ENCODE measurements at places on chromosomes 12 and 14.

DNA sequence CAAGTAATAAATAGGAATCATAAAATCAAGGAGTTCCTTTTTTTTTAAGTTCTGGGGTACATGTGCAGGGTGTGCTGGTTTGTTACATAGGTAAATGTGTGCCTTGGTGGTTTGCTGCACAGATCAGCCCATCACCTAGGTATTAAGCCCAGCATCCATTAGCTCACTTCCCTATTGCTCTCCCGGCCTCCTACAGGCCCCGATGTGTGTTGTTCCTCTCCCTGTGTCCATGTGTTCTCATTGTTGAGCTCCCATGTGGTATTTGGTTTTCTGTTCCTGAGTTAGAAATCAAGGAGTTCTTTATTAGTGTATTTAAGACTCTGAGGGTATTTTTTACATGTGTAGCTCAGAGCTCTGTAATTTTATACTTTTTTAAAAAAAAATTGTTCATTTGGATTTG, 86.0 kb downstream of the SCFD1 start:
- no peak overlapping the region for H3K4me3 ChIP-seq
- DNase-seq: no peak
- no peak overlapping the region for H3K27ac ChIP-seq
- H3K4me1 ChIP-seq: no peaks in the 10 kb centered on the region
- peaks cover 36% of the 10 kb centered on the region for H3K36me3 ChIP-seq

DNA sequence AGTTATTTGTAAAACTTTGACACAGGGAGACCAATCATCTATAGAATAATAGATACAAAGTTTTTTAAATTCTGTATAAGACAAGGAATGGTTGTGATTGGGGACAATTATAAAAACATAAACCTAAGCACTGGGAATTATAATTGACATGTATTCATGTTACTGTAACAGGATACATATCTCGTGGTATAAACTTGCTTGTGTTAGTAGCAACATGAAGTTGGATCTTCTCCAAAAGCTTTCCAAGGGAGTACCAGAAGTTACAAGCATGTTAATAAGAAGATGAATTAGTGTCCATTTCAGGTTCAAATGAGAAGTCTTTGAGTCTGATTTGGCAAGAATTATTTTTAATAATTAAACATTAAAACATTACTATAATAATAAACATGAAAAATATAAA, 42.2 kb downstream of the CDKL1 start:
- H3K27ac ChIP-seq: no peak overlapping the region
- no peak for DNase-seq
- H3K36me3 ChIP-seq: peaks cover 22% of the 10 kb centered on the region
- H3K4me1 ChIP-seq: peaks cover 2% of the 10 kb centered on the region
- H3K27me3 ChIP-seq: no peaks in the 10 kb centered on the region

- H3K27me3 ChIP-seq: no peaks in the 10 kb centered on the region
- no peaks in the 10 kb centered on the region for H3K4me1 ChIP-seq
- DNase-seq: no peak
- no peak overlapping the region for H3K4me3 ChIP-seq
- no peaks in the 10 kb centered on the region for H3K36me3 ChIP-seq
- no peak overlapping the region for H3K27ac ChIP-seq
Measured at GRCh38 chr12:1391722-1392121, 202.7 kb downstream of the FBXL14 start.

DNA sequence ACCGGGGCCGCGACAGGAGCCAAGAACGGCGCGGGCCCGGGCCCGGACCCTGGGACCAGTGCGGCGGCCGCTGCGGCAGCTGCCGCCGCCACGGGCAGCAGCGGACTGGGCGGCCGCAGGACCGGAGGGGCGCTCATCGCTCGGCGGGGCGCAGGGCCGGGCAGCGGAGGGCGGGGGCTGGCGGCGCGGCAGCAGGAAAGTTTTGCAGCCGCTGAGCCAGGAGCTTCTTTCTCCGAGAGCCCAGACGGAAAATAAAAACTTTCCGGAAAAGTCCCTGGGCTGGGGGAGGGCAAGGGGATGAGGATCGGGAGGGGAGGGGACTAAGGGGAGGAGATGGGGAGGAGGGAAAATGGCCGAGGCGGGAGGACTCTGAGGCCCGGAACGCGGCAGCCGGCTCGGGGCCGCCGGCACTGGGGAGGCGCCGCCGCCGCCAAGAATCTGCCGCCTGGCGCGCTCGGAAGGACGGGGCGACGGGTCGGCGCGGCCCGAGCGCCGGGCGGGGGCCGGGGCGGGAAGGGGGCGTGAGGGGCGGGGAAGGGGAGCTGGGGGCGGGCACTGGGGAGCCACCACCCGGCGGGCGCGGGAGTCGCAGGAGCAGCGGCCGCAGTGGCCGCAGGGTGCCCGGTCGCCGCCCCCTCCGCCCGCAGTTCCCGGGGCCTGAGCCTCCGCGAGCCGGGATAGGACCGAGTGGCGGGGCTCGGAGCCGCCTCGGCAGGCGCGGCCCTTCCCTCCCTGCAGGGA, at the start of gene PRKD1:
Gene PRKD1 (minus strand): TSS at position 472 of the 741 bp plus-strand sequence.
- peaks cover 5% of the 10 kb centered on the region for H3K4me1 ChIP-seq
- no peaks in the 10 kb centered on the region for H3K36me3 ChIP-seq
- peak within 1 kb of the TSS; percentile 54 for H3K4me3 ChIP-seq
- no peak for DNase-seq

DNA sequence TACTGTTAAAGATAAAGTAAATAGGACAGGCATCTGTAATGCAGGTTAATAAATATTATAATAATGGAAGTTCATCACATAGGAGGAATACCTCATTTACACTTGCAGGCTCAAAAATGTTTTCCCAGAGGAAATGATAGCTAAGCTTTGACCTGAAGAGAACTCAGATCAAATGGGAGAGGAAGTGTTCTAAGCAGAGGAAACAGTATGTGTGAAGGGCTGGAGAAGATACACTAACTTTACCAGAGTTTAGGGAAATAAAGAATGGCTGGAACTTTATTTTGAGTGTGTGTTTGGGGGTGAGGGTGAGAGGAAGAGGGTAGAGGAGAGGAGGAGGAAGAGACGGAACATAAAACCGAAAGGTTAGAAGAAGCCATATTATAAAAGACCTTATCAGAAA, 34.0 kb upstream of the AP4S1 start:
- H3K4me3 ChIP-seq: no peak overlapping the region
- peaks cover 36% of the 10 kb centered on the region for H3K4me1 ChIP-seq
- peak overlapping the region; percentile 22 for H3K27ac ChIP-seq
- no peaks in the 10 kb centered on the region for H3K27me3 ChIP-seq
- peaks cover 4% of the 10 kb centered on the region for H3K36me3 ChIP-seq
- no peak for DNase-seq

DNA sequence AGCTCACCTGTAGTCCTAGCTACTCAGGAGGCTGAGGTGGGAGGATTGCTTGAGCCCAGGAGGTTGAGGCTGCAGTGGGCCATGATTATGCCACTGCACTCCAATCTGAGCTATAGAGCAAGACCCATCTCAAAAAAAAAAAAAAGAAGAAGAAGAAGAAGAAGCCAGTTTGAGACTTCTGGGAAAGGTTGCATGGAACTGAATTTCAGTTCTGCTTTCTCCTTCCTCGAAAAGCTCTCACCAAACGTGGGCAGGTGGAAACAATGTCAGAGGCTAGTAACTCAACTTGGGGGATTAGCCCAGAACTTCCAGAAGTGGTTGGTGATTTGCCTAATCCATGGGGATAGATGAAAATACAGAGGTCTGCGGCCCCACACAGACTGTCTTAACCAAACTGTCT, 18.7 kb downstream of the FLVCR2 start:
- H3K36me3 ChIP-seq: no peaks in the 10 kb centered on the region
- no peaks in the 10 kb centered on the region for H3K4me1 ChIP-seq
- H3K27me3 ChIP-seq: no peaks in the 10 kb centered on the region
- no peak overlapping the region for H3K4me3 ChIP-seq

GRCh38 chr14:53953002-53953827, 3.4 kb downstream of the BMP4 start:
- H3K4me1 ChIP-seq: peaks cover 12% of the 10 kb centered on the region
- H3K27me3 ChIP-seq: peaks cover 53% of the 10 kb centered on the region
- H3K36me3 ChIP-seq: no peaks in the 10 kb centered on the region
- H3K4me3 ChIP-seq: peak overlapping the region; percentile 69

DNA sequence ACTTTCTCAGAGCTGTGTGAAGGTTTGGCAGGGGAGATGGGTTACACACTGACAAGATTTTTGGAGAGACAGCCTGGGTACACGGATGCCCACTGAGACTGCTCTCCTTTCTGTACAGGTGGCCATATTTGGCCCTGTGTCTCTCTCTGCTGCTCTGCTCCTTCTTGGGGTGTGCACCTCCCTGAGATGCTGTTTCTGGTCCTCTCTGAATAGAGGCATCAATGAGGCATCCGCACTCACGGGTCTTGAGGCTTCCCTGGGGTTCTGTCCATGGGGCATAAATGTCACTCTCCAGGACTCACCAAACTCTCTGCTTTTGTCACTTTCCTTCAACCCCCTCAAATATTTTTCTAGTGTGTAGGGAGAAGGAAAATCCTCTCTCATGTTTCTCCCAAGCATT, 77.5 kb downstream of the TTC8 start:
- peaks cover 24% of the 10 kb centered on the region for H3K27me3 ChIP-seq
- H3K4me3 ChIP-seq: no peak overlapping the region
- DNase-seq: no peak

Data from effector memory CD8-positive, alpha-beta T cell (primary cell).